NCI-H1930 (cell line): ENCODE measurements at places on chromosomes 3 and 15.

GRCh38 chr3:23425410-23425809, 222.3 kb downstream of the UBE2E2 start:
- DNase-seq, result no peak

- DNase-seq, result no peak
Measured at GRCh38 chr3:197311591-197311990, 13.2 kb upstream of the DLG1 start.

GRCh38 chr3:157999246-157999645, 107.0 kb downstream of the SHOX2 start:
- no peak for DNase-seq

DNA sequence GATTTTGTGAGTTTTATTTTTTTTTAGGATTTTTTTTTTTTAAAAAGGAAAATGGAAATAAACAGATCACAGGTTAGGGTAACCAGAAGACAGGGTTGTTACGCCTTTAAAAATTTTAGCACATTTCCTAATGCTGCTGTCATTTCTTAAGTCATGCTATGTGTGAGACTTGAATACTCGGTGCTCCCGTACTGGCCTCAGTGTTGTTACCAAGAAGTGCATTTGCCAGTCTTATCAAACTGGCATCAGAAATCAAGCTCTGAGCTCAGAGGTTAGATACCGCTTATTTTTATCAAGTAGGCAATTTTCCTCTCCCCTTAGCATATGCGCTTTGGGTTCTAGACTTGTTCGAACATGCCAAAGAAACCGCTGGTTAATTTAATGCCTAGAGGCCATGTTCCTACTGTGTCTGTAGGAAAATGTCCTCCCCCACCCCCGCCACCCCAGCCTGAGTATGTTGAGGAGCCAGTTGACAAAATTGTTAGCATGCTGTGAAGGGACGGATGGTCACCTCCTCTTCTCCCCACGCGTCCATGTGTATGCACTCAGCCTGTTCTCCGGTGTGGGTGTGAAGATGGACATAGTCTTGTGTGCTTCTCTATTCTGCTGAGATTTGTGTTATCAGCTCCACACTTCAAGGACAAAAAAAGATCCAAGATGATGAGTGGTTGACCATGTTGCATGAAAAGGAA, 88.9 kb downstream of the ITPR1 start:
- no peak for DNase-seq

DNA sequence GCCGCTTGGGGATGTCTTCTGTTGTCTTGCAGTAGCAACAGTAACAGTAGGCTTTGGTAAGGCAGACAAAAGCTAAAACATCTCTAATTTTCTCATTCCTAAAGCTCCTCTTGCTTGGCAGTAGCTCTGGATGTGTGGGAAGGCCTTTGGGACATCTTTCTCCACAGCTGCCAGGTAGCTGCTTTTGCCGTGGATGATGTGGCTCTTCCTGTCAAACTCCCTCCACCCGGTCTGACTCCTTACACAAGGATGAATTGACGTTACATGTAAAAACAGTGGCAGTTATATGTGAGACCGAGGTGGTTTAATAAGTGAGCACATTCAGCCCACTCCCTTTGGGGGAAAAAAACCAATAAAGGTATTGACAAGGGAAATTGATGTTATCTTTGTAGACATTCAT, 309.1 kb downstream of the TUSC7 start:
- no peak for DNase-seq

DNA sequence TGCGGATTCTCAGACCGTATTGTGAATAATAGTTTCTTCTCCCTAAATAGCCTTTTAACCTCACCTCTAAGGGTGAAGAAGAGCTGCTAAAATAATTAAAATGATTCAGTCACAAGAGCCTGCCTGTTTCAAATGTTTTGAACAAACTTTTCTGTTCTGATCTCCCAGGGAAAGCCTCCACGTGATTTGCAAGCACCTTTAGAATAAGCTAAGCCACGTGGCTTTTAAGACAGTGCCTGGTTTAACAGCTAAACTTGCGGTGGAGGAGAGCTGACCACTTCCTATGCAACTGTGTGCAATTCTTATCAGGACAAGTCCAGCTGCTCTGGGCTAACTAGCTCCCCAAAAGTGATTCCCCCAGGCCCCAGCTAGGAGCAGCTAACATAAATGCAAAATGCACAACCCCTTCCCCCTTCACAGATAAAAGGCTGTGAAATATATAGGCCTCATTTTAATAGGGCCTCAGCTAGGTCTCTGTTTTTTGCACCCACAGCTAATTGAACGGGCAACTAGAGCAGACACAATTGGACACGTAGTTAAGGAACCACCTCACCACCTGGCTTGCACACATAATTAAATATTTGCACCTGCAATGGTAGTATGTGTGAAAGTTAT, 401.2 kb upstream of the NR2F2 start:
- DNase-seq, result no peak

GRCh38 chr3:40456279-40456939, 730 bp upstream of the RPL14 start:
- DNase-seq, result no peak

DNA sequence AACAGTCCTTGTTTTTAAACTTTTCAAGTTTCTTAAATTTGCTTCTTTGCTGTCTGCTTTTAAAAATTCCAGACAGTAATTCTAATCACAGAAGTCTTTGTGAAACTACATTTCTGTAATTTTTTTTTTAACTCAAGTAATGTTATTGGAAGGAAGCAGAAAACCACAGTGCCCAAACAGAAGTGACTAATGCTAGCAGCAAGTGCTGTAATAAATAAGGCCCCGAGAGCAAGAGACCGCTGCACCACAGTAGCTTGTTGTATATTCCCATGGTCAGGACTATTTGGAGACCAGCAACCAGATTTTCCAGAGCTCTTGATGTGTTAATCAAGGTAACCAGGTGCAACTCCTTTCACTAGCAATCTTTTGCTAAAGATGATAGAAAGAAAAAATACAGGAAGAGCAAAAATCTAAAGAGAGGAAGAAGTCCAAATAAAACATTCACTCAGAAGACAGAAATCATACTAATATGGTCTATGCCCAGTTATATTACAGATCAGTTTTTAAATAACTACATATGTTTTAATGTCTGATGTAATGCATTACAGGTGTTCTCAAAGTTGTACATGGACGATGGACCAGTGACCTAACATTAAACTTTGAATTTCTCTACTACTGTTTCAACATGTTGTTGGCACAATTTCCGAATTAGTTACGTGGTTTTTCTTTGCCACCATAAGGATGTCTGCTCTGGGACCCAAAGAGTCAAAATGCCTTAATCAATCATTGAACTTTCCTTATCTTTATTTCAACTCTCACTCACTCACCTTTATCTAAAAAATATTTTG, 36.4 kb downstream of the WWTR1 start:
- DNase-seq, result no peak

DNA sequence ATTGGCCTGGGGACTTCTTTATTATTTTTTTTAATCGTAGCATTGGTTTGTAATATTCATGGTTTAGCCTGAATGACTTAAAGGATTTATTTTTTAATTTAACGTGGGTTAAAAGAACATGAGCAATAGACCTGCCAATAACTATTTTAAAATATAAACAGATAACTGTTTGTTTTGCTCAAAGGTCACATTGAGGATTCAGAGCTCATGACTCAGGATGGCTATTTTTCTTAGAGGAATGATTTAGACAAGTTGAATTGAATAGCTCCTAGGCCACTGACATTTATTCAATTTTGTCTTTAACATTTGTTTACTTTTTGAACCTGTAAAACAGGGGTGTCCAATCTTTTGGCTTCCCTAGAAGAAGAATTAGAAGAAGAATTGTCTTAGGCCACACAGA, 68.5 kb downstream of the ITPR1 start:
- DNase-seq, result no peak

DNA sequence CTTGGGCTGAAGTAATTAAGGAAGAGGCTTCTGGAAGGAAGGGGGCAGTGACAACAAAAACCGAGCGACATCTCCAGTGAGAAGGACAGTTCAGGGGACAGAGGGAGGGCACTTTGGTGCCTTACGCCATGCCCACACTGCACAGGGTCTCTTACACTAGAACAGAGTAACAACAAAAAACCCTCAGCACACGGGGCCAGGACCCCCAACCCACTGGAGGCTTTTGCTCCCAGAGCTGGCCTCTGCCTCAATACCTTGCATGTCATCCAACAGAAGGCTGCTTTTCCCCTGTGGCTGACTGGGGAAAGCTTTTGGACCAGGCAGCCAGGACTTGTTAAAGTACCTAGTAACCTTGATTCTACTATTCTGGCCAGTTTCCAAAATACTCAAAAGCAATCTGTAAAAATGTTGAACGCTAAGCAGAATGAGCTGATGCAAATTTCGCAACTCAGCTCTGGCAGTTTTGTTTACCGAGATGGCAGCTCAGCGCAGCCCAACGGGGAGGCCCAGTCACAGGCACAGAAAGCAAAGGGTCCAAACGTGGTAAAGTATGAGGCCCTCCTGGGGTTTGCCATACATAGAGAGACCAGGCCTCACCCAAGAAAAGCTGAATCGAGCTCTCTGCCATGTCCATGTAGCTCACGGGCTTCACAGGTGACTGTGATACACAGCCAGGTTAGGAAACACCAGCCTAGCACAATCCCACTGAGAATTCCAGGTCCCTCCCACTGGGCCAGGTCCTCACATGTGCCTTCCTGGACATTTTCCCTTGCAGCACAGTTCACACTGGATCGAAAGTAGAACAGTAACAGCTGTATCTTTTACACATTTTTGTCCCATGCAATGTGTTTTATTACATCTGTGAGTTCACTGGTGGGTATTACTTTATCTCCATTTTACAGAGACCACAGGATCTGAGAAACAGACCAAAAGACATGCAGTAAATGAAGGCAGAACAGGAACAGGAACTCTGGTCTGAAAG, 6.0 kb downstream of the CHCHD4 start:
- no peak for DNase-seq

DNA sequence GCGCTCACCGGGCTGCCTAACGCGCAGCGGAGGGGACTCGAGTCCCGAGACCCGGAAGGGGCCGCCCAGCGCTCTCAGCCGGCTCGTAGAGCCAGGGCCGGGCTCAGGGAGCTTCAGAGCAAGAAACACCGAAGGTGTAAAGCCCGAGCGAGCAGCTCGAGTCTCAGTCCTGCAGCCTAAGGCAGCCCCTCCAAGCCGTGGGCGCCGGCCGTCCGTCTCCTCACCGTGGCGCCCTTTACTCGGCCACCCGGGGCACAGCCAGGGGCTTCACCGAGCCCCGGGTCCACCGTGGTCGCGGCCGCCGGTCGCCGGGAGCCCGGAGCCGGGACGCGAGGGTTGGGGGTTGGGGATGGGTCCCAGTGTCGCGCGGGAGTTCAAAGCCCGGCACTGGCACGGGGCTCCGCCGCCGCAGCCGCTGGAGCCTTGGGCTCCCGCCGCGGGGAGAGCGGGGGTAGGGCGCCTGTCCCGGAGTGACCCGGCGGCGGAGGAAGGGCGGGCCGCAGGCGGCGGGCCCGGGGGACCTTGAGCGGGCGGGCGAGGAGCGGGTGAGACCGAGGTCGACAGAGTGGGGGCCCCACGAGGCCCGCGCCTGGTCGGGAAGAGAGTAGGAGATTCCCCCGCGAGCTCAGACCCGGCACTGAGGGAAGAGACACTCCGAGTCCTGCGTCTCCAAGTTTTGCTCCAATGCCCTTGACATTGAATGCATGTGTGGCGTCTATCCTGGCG, 26.9 kb upstream of the THRB start:
- DNase-seq, result peak; percentile 4

GRCh38 chr3:190210608-190211007, 89.9 kb upstream of the P3H2 start:
- no peak for DNase-seq

- no peak for DNase-seq
Measured at GRCh38 chr3:142947352-142947751, 16.1 kb downstream of the PAQR9 start.

DNA sequence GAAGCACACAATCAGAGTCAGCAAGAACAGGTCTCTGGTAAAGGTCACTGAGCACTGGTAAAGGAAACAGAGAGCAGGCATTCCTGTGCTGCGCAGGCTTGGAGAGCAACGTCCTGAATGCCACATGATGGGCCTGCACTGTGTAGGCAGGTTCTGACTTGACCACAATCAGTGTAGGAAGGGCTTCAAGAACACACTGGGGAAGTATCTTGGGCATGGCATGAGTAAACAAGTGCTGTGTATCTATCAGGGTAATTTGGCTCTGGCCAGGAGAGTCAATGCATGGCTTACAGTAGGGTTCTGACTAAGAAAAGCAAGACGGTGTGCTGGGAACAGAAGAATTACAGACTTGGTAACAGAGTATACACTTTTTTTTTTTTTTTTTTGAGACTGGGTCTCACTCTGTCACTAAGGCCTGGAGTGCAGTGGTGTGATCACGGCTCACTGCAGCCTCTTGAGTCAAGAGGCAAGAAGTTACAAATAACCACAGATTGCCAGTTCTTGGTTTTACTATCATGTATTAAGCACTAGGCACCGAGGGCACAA, 30.6 kb downstream of the TBC1D2B start:
- no peak for DNase-seq

DNA sequence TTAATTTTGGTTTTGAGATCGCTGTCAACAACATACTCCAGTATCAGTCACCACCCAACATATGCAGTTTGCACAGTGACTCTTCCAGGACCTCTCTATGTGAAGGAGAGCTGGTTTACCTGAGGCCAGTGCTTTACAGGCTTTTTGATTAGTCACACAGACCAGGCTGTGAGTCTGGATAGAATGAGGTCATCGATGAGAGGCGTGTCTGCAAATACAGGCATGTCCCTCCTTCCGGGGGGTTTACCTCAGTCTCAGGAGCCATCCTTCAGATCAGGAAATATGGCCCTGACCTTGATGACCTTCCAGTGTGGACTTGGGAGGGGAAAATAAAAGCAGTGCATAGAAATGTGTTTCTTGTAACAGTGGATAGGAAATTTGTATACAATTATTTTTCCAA, 46.9 kb downstream of the KBTBD12 start:
- no peak for DNase-seq

DNA sequence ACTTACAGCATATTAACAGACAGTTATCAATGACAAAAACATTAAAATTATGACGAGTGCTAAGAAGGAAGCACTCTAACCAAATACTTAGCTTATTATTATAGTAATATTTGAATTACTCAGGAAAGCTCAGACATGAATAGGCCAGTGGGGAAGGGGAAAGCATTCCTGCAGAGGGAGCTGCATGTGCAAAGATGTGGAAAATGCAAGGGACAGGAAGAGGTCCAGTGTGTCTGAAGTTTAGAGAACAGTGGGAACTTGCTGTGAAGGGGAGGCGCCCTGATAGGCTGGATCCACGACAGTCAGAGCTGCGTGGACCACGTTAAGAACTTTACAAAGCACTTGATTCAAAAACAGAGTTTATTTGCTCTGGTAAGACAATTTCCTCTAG, 1.2 kb upstream of the SPICE1 start:
- no peak for DNase-seq

DNA sequence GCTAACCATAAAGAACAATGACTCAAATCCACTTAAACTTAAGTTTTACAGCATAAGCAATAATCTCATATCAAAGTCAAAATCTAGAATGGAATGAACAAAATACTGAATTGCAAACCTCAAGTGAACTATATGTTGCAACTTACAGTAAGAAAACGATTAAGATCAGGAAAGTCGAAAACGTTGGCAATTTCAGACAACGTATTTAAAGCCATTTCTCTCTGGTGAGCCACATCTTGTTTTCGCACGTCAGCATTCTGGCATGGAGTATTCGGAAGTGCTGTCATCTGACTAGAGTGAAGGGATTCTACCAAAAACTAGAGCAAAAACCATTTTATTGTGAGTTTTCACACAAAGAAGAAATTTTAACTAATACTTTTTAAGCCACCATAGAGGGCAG, 28.5 kb downstream of the ATR start:
- no peak for DNase-seq
